Ascending aorta (tissue), 2 donors: ENCODE measurements at places on chromosomes 3 and 15. TPM values are rescaled to one million over a fixed set of nuclear protein-coding genes. Genes with fewer than 3 reads are reported as not detected.
A peak's percentile ranks its signal among the peaks of the same experiment; 100 is the strongest.

- no peak for DNase-seq
These were observed 31.3 kb downstream of the RNF168 start for GRCh38 chr3:196472286-196472685.

DNA sequence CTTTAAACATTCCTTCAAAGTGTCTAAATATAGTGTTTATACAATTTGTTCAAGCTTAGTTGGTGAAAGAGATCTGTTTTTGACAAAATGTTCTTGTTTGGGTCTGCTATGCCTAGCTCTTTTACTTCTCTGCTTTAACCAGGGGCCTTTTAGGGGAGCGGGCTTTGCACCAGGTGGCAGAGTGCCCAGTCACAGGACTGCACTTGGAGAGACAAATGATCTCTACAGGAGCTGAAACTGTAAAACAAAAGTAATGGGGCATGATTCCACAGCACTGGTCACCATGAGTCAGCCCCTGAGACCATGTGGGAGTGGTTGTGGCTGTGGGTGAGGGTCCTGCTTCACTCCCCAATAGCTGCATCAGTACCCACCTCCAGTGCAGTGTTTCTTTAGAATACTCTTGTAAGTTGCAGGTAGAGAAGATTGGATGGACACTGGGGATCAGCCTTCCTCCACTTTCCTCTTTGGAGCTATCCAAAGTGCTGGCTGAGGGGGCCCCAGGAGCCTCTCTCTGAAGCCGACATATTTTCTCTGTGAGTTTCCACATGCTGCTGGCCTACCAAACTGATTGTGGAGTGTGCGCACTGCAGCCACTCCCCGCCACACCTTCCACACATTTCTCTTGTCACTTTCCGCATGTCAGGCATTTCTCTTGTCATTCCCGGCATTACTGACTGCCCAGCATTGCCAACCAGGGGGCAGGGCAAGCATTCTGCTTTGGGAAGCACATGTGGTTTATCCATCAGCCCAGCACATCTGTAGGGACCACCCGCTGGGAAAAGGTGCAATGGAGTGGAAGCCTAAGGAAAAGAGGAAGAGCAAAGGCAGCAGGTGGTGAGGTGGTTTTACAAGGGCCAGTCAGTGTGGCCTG is 110.0 kb downstream of the EPHB1 start:
- DNase-seq = no peak

DNA sequence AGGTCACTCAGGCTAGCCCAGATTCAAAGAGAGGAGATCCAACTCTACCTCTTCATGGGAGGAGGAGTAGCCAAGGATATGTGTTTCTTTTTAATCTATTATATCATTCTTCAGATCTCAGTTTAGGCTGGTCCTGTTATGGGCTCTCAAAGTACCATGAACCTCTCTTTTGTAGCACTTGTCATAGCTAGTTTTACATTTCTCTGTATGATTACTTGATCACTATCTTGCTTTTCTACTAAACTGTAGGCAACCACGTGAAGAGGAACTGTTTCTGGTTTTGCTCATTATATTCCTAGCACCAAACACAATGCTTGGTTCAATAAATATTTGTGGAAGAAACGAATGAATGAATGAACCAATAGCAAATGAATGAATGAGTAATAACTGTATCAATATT is 29.6 kb downstream of the CD86 start:
- no peak for DNase-seq

- no peak for DNase-seq
These were observed 48.0 kb downstream of the ARNT2 start for GRCh38 chr15:80452166-80452565.

GRCh38 chr3:72485641-72486040 is 362.6 kb downstream of the SHQ1 start:
- peak; percentile 67 for DNase-seq

- DNase-seq = no peak
These were observed 8.0 kb upstream of the CBLB start for GRCh38 chr3:105876780-105877327.

DNA sequence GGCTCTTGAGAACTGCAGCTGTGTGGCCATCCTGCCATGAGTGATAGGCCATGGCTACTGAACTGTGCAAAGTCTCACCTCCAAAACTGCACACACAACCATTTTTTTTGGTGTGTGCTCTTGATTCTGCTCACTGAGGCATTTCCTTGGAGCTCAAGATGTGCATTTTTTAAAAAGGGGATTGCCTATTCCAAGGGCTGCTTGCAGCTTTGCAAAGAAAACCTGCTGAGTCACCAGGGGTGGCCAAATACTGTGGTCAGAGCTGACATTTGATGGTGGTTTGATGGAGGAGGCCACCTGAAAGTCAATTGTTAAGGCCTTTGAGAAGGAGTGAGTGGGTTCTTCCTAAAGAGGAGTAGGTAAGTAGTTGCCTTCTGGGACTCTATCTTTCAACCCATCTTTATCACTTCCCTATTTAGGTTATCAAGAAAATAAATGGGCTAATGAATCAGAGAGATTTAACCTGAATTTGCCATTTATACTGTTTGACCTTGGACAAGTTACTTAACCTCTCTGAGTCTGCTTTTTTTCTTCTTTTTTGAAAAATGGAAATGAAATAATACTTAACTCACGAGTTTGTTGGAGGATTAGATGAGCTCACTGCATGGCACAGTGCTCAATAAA is 87.9 kb downstream of the CHST2 start:
- DNase-seq = no peak

GRCh38 chr3:157134620-157135191 is 25.2 kb downstream of the CCNL1 start:
- DNase-seq = peak; percentile 77

DNA sequence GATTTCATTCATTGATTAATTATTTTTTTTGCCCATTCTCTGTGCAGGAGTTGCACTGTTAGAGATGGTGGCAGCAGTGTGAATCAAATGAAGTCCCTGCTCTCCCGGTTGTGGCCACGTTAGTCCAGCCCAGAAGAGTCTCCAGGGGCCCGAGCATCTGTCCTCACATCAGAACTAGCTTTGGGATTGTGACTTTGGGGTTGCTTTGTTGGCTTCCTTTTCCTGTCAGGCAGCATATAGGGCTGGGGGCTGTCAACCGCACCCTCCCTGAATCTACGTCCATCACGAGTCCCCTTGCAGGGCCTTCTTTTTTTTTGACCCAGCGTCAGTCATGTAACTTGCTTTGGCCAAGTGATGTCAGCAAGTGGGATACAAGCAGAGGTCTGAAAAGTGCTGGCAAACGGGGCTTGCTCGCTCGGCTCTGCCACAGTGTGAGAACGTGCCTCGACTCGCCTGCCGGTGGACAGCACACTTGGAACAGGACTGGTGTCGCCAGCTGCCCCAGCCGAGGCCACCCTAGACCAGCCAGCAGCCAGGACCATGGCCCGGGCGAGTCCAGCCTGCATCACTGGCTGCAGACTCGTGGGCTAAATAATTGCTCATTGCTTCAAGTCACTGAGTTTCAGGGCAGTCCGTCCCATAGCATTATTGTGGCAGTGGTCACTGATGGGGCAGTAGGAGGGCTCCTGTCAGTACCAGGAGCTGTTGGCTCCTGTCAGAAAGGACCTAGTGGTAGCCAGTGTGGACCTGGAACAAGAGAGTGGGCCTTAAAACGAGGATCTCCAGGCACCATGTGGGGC is 151.6 kb upstream of the MEF2A start:
- DNase-seq = no peak

GRCh38 chr15:68797191-68797590 is 23.5 kb downstream of the ANP32A start:
- DNase-seq = no peak

DNA sequence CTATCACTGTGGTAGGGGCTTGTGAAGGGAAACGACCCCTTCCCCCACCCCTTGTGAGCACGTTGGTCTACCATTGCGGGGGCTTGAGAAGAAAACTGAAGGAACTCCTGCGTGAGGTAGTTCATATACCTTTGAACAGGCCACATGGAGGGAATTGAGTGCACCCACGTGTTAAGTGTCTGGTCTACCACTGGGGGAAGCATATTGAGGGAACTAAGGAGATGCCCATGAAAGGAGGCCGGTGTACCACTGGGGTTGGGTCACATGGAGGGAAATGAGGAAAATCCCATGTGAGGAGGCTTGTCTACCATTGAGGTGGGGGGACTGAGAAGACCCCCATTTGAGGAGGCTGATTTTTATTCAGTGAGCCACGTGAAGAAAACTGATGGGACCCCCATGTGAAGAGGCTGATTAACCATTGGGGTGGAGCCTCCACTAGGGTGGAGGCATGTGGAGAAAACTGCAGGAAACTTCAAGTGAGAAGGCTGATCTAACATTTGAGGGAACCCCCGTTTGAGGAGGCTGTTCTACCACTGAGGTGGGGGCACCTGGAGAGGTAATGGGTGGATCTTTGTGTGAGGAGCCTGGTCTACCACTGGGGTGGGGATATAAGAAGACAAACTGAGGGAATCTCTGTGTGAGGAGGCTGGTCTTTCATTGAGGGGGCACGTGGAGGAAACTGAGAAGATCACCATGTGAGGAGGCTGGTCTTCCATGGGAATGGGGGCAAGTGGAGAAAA is 163.2 kb downstream of the FBLN2 start:
- no peak for DNase-seq

DNA sequence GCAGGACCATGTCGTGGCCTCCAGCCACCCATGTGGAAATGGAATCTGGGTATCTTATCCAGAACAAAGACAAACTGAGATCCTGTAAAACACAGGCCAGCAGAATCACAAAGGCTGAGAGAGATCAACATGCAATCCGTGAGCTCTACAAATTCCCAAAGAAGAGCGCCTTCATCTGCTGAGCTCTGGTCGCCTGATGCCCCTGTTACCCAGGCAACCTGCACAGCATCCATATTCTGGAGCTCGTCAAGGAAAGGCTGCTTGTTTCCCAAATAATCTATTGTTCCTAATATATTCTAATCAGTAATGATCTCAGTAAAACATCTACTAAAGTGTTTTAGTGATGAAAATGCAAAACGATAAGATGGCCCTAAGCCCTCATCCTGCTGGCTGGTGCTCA is 133.6 kb downstream of the OCA2 start:
- no peak for DNase-seq

DNA sequence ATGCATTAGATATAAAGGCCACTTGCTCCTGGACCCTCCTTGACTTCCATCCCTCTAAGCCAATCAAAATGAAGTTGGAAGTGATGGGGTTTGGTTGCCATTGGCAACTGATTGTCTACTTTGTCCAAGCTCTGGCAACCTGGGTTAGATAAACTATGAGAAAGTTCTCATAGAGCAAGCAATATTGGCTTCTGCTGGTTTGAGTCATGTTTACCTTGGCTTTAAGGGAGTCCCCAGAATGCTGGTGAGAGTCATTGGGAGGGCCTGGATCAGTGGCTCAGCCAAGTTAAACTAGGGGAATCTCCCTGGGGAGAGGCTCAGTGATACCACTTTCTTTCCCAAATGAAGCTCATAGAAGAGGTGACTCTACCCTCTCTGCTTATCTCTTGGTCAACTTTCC is 176.3 kb upstream of the ROPN1 start:
- no peak for DNase-seq

- DNase-seq = no peak
These were observed 7.4 kb downstream of the APPL1 start for GRCh38 chr3:57234613-57235575.

DNA sequence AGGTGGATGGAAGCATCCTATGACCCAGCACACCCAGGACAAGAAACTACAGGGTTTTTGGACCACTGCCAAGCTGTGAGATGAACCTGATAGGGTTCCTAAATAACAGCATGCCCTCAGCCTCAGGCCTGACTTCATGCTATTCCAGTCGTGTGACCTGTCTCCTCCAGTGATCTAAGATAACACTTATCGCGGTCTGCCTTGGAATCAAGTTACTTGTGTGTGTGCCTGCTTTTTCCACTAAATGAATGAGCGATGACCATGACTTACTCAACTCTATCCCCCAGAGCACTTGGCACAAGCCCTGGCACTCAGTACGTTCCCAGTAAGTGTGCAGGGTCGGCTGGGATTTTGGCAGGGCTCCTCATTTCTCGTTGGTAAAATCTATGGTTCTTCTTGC is 172.7 kb upstream of the TP63 start:
- DNase-seq = no peak

DNA sequence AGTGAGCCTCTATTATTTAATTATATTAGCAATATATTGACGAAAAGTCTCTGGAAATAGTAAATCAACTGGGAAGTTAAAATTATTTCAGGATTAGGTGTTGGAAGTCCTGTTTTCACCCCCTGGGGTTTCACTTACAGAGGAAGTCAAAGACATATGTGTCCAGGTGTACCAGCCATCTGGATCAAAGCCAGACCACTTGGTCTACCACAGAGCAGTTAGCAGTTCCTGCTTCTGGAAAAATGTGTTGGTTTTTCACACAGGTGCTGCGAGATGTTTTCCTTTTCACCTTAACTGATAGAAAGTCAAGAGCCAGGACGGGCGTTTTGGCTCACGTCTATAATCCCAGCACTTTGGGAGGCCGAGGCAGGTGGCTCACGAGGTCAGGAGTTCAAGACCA is 13.1 kb downstream of the MME start:
- DNase-seq = no peak

DNA sequence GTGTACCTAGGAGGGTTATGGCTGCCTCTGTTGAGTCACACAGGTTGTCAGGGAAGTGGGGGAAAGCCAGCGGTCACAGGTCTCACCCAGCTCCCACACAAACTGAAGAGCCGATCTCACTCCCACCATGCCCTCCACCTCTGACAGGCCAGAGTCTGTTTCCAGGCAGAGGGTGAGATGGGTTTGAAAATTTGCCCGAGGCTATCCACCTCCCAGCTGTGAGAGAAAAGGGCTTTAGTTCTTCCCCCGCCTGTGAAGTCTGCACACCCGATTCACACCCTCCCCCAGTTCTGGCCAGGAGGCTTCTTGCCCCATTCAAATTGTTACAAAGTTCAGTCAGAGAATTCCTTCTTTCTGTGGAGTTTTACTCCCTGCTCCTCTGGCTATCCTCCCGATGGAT is 446.9 kb downstream of the EDEM1 start:
- no peak for DNase-seq

- DNase-seq = no peak
These were observed 5.9 kb upstream of the EBLN2 start for GRCh38 chr3:73055583-73055982.

- no peak for DNase-seq
These were observed 9.5 kb downstream of the CMTM7 start for GRCh38 chr3:32401126-32401525.

DNA sequence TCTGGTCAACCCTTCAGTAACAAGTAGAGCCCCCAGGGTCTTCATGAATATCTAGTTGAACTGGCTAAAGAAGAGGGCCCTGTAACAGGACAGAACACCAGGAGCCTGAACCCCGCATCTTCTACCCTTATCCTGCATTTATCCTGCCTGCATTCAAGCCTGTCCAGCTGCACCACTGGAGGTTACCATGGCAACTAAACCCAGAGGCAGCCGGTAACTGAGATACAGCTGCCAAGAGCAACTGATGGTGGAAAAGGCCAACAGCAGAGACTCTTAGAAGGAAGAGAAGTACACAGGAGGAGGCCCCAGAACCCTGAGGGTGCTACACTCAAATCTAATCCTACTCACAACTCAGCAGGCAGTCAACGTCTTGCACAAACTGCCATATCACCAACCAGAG is 3.7 kb upstream of the PRKAR2A start:
- no peak for DNase-seq

GRCh38 chr3:79067734-79068133 is 700.1 kb downstream of the ROBO1 start:
- DNase-seq = no peak

- DNase-seq = no peak
These were observed 48.4 kb downstream of the CCNL1 start for GRCh38 chr3:157111518-157111917.

Gene ZCWPW2
- total RNA-seq = not detected

Gene SEMA3G
- 163 TPM for total RNA-seq

Gene CFAP20DC
- total RNA-seq = not detected

Gene SFMBT1
- 1.4 TPM for total RNA-seq

Gene EFL1
- total RNA-seq = 17.3 TPM

Gene NMNAT3
- 1.2 TPM for total RNA-seq

Gene KLF15
- 74.0 TPM for total RNA-seq

Gene CCDC9B
- 55.8 TPM for total RNA-seq

Gene TLR9
- not detected for total RNA-seq

Gene RASL12
- 187 TPM for total RNA-seq

Gene COL7A1
- 22.2 TPM for total RNA-seq
